HS-27A (cell line): ENCODE measurements at places on chromosomes 6 and 20.

GRCh38 chr20:58229198-58229798, 845 bp upstream of the ANKRD60 start:
- DNase-seq, result no peak

DNA sequence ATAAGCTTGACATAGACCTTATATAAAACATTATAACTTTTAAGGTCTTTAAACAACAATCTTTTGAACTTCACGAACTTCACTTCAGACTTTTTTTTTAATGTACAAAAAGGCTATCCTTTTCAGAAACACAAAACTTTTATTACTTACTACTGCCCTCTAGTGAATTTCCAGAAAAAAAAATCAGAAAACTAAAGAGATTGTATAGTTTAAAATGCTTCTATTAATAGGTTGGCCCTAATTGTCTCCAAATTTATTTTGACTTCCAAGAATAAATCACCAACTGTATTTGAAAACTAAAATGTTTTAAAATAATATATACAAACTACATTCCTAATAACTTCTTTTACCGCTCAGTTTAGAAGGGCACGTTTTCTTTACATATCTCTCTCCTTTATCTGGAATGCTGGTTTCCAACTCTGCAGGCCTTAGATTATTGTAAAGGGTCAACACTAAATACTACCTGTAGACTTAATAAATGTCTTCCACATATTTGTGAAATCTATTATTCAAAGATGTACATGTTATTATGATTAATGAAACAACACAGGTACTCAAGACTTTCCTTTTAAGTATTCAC, 66.8 kb downstream of the LMBRD1 start:
- no peak for DNase-seq

GRCh38 chr20:16360668-16361067, 212.6 kb downstream of the KIF16B start:
- DNase-seq, result no peak

- DNase-seq, result no peak
These were observed 22.1 kb upstream of the FKBP1A start for GRCh38 chr20:1414982-1415381.

GRCh38 chr6:49519660-49520059, 19.9 kb downstream of the GLYATL3 start:
- DNase-seq, result no peak

GRCh38 chr6:36118550-36119107, 11.7 kb upstream of the MAPK13 start:
- no peak for DNase-seq

DNA sequence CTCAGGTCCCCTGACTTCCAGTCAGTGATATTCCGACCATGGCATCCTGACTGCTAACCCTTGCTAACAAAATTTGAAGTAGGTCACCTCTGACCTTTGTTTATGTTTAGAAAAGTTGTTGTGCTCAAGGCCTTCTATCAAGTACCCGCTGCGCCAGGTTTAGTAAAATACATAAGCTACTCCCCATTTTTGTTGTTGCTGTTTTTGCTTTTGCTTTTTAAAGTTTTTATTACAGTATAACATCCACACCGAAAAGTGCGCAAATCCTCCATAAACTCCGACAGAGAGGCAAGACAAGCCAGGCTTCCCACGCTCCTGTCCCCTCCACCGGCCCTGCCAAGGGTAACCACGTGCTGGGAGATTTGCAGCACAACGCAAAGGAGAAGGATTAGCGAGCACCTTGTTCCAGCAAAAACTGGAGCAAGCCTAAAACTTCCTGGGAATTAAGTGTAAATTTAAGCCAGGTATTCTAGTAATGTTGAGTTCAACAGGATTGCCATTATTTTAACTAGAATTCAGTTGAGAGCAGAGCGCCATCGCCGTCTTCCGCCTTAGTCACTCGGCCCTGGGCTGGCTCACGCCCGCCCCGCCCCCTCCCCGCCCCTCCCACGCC, 17.8 kb upstream of the HMGN4 start:
- DNase-seq, result peak; percentile 61

GRCh38 chr20:33685328-33686099, 671 bp downstream of the E2F1 start:
- DNase-seq, result no peak

DNA sequence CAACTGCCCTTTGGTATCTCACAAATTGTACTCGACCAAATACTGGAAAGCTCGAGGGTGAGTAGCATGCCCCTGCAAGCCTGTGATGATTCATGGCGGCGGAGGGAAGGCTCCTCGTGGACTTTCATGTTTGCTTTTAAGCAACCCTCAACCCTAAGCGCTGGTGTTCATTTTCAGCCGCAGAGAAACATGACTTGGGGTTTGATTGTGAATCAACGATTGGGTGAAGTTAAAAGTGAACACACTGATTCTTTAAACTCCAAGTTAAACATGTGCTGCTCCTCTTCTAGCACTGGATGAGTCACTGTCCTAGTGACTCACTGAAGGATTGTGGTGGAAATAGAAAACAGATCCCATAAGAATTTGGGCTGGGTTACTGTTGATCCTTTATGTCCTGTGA, 8.3 kb downstream of the CD109 start:
- DNase-seq, result peak; percentile 80

- DNase-seq, result no peak
These were observed 2.3 kb upstream of the BMP6 start for GRCh38 chr6:7723554-7723953.

GRCh38 chr6:116492331-116493067, 18.9 kb upstream of the CALHM5 start:
- no peak for DNase-seq

DNA sequence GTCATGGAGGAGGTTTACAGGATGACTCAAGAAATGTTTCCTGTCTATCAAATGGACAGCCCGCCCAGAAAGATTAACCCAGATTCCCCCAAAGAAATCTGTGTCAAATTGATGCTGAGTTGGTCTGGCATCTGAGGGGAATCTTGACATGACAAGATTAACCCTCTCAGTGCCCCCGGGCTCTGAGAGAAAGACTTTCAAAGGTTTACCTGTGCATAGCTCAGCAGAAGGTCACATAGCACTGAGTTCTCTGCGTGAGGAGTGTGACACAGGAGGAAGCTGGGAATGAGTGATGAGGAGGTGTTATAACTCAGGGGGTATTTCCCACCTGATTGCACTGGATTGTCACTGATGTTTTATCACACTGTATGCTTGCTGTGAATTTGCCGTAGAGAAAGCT, 601.2 kb downstream of the DHX35 start:
- DNase-seq, result no peak

GRCh38 chr6:35048631-35049083, 92.5 kb downstream of the TCP11 start:
- no peak for DNase-seq

- DNase-seq, result no peak
These were observed 14.3 kb downstream of the ENPP1 start for GRCh38 chr6:131822119-131822518.

- DNase-seq, result no peak
These were observed 343.3 kb downstream of the ADGRB3 start for GRCh38 chr6:68978411-68978810.

- no peak for DNase-seq
These were observed 56.3 kb downstream of the KCNS1 start for GRCh38 chr20:45044601-45045000.

DNA sequence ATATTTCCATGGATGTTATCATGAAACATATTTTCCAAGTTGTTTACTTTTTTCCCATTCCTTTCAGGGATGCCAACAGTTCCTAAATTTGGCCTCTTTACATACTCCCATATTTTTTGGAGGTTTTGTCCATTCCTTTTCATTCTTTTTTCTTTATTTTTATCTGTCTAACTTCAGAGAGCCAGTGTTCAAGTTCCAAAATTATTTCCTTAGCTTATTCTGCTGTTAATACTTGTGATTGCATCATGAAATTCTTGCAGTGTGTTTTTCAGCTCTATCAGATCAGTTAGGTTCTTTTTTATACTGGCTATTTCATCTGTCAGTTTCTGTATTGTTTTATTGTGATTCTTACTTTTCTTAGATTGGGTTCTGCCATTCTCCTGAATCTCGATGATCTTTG, 89.9 kb upstream of the TCF21 start:
- DNase-seq, result no peak

DNA sequence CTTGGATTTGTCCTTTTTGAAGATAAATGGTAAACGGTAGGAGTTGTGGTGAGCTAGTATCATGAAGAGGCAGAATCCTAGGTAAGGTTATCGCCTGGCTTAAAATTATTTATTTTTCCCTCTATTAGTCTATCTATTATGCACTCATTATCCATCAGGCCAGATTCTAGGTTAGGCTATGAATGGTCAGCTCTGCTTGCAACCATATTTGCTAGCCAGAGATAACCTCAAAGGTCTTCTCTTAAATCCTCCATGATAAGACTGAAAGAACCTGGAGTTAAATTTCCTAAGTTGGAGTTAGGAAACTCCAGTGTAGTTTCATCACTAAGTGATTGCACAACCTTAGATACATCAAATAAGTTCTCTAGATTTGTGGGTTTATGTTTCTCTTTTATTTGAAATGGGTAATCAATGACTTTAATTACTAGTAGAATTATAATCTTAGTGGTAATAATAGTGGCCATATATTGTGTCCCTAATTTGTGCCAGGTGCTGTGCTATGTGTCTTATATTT, 302.1 kb upstream of the RUNX2 start:
- no peak for DNase-seq

GRCh38 chr6:90186637-90187371, 109.8 kb downstream of the BACH2 start:
- DNase-seq, result no peak

- no peak for DNase-seq
These were observed 92.9 kb upstream of the TOX2 start for GRCh38 chr20:43821795-43822194.

- DNase-seq, result no peak
These were observed 15.7 kb downstream of the ADISSP start for GRCh38 chr20:3751675-3752385.
